ENCODE measurements at places on chromosomes 3 and 15.

DNA sequence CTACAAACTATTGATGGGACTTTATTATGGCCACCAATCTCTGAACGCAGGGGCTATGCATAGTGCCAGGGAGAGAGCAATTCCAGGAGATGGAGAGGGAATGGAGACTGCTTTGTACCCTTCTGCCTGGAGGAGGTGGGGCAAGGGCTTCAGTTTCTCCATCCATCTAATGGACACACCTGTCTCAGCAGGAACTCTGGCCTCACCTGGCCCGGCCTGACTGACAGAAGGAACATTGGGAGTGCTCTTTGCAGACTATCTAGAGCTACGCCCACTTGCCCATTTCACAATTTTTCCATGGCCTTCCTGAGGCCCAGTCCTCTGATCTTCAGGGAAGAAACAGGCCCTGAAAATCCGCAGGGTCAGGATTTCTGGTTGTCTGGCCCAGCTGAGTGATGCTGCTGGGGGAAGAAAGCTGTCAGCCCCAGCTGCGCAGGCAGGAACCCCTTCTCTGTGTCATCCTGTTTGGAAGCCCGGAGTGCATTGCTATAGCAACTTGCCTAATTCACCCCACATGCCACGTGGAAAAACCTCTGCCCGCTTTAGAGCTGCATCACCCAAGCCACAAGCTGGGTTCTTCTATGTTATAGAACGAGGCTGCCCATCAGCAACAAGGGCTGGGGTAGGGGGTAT is 6.4 kb downstream of the ITGA11 start:
- no peak for DNase-seq

- DNase-seq: no peak
These were observed 88.7 kb downstream of the GABRG3 start for GRCh38 chr15:27059610-27060202.

GRCh38 chr15:79505956-79506355 is 73.8 kb downstream of the MINAR1 start:
- DNase-seq: no peak

GRCh38 chr15:98597666-98598065 is 50.7 kb upstream of the IGF1R start:
- no peak for DNase-seq

- DNase-seq: no peak
These were observed 17.7 kb downstream of the SYNPR start for GRCh38 chr3:63295806-63296205.

DNA sequence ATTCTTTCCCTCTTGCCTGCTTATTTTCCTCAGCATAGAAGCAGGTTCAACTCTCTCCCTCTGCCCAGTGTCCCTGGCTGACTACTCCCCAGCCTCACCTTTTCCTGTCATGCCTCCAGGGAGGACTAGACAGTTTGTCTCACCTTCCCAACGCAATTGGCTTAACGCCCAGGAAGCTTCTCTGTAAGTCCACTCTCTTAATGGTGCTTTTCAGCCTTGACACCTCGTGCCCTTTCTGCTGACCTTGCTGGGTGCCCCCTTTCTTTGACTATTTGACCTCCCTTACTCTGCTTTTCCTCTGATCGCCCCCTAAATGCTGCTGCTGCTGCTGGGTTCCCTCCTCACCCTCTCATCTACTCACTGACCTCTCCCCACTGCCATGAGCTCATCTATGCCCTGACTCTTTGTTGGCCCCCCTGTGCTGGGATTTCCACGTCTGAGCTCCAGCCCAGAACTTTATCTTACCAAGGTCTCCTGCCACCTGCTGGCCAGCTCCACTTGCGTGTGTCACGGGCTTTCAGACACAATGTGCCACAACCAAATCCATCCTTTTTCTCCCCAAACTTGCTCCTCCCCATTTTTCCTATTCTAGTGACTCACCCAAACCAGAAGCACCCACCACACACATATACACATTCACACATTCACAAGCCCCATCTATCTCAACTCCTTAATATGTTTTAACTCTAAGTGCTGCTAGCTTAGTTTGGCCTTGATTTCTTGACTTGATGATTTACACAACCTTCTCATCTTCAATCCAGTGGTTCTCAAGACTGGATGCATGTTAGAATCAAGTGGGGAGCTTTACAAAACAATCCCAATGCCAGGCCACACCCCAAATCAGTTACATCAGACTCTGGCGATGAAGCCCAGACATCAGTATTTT is 16.6 kb downstream of the EPB42 start:
- no peak for DNase-seq

- no peak for DNase-seq
These were observed 236.6 kb downstream of the TBC1D5 start for GRCh38 chr3:17505856-17506255.

- no peak for DNase-seq
These were observed 12.6 kb downstream of the TMEM40 start for GRCh38 chr3:12746419-12746818.

DNA sequence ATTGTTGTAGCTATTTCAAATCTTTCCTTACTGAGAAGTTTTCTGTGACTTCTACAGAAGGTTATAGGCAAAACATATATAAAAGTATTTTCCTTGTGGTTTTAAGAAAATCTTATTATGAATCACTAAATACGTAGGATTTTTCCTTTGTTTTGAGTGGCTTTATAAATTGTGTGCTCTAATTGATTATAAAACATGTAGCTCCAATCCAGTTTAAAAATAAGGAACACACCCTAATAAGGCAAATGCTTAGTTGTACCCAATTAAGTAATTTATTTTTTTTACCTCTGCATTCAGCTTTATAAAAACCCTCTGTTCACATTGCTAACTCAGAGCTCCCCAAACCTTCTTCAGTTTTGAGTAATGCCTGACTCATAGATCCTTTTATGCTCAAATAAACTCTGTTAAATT is 408.0 kb downstream of the NAALADL2 start:
- DNase-seq: no peak

- DNase-seq: no peak
These were observed 34.1 kb upstream of the ABI3BP start for GRCh38 chr3:101027286-101027685.

GRCh38 chr3:182404031-182404430 is 389.3 kb upstream of the ATP11B start:
- no peak for DNase-seq

DNA sequence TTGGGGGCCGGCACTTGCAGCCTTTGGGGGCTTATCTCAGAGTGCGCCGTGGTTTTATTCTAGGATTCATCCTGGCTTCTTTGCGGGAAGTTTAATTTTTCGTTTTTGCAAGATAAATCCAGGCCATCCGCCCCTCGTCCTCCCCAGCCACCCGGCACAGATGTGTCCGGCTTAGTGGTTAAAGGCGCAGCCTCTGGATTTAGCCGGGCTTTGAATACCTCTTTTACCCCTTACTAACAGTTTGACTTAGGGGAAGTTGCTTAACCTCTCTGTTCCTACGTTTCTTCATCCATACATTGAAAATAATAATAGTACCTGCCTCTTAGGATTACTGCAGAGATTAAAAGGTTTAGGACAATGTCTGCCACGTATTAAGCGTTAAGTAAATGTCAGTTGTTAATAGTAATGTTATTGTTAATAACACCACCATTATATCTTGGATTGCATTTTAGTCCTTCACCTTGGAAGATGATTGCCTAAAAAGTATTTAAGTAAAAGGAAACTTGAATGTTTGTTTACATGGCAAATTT is 714 bp downstream of the ECT2 start:
- no peak for DNase-seq

DNA sequence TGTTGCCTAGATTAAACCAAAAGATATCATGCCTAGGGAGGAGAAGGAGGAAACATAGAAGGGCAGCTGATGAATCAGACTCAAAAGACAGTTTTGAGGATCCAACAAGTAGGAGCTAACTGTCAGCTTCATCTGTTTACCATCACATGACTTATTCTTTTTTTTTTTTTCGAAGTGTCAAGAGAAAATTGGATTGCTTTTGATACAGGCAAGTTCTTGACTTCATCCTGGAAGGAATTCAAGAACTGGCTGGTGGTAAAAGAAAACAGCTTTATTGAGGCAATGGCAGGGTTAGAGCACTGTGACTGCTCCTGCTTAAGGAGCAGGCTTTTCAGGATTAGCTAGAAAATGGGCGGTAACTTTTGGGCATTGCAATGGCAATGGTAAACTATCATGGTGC is 227.5 kb upstream of the KCNMB2 start:
- DNase-seq: no peak

DNA sequence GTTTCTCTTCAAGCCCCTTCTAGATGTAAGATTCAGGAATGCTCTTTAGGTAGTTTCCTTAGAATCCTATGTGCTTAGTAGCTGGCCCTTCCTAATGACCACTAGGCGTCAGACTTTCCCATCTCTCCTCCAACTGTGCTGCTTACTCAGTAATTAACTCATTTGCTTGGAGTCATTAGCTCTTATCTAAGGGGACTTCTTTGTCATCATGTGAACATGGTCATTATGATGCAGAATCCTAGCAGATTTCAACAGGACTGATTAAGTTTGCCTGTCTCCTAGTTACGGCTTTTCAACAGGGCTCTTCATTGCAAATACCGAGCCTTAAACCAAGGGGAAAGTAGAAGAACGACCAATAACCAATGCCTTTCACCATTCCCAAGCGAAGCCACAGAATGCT is 46.4 kb downstream of the GJD2 start:
- no peak for DNase-seq

DNA sequence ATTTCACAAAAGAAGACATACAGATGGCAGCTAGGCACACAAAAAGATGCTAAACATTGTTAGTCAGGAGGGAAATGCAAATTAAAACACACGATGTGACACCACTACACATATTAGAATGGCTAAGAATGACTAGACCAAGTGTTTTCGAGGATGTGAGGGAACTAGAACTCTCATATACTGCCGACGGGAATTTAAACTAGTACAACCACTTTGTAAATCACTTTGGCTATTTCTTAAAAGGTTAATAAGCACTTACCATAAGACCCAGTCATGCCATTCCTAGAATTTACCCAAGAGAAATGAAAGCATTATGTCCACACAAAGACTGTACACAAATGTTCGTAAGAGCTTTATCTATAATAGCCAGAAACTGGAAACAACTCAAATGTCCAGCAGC is 5.6 kb downstream of the CEP70 start:
- DNase-seq: no peak

DNA sequence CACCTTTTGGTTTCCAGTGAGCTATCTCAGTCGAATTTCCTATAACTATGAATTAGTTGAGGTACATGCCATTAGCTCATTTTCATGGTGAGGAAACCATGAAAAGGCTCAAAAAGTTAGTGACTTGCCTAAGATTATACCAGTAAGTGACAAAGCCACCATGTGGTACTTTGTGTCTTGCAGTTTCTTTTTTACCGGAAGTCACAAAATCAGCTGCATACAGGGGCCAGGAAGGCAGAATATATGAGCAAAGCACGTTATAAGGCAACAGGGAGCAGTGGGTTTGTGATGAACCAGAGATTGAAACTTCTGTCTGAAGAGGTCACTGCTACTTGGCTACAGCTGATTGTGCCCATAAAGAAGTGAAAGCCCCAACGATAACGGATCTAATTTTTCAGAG is 50.3 kb downstream of the CMTM8 start:
- DNase-seq: no peak

DNA sequence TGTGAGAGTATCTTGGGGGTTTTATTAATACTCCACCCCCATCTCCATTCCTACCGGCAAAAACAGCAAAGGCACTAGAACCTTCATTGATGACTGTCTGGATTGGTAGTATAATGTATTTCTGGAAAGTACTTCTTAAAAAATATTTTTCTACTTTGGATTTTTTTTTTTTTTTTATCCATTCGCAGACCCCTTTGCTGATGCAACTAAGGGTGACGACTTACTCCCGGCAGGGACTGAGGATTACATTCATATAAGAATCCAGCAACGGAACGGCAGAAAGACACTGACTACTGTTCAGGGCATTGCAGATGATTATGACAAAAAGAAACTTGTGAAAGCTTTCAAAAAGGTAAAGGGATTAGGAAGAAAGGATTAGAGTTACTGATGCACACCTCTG is 1.2 kb downstream of the EIF1B start:
- no peak for DNase-seq

GRCh38 chr15:63998489-63998888 is 47.8 kb downstream of the DAPK2 start:
- DNase-seq: no peak

GRCh38 chr3:130990282-130990681 is 36.3 kb downstream of the ASTE1 start:
- no peak for DNase-seq

DNA sequence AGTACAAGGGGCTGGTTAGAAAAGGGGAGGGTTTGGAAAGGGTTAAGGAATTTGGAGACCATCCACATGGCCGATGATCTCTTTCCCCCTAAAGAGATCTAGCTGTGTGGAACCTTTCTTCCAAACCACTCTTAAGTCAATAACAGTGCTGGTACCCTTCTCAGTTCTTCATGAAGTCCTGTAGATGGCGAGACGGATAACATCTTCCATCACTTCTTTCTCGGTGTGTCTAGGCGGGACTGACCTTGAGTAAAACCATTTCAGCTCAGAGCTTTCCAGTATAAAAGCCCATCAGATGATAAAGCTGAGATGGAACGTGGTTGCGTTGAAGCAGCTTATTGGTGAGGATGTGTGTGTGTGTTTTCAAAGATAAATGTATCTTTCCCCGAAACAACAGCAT is 151.5 kb upstream of the BHLHE40 start:
- DNase-seq: no peak

GRCh38 chr3:141051443-141052200 is 475 bp downstream of the SPSB4 start:
- DNase-seq: no peak

DNA sequence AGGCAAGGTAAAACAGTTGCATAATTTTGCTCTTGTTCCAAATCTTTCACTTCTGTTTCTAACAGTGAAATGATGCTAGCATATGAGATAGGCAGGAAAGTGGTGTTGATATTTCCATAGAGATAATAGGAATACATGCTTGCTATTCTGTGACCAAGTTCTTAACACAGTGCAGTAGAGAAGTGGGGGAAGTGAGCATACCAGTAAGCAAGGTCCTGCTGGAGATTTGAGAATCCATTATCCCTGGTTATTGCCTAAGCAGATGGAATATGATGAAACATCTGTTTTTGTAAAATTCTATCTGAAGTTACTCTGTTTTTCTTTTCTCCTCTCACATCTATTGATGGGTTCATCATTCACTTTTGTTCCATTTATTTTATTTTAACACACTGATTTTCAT is 28.7 kb downstream of the USP8 start:
- no peak for DNase-seq

DNA sequence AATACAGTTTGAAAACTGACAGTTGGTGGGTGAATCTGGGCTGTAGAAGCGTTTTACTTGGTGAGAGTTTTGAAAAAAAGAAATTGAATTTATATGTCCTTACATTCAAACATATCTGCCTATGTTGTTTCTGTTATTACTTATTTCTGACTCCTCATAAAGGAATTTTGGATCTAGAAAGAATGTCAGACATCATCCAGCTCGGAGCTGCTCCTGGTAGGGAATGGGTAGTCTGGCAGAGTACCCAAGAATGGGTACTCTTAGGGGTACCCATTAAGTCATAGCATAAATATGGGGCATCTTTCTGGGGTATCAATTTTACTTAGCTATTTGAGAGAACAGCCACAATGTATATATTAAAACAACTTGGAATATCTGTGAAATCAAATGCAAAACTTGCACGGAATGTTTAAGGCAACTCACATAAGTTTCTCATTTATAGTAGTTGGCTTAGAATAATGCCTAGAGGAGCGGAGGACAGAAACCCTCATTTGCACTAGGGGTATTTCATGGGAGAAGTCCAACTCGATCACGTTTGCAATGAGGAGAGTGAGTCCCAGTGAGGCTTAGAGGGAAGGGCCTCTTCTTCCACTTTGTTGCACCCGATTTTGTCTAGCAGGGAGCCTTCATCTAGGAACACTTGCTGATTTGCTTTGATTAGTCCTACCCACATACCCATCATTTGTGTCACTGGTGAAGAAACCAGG is 2.4 kb upstream of the LARP6 start:
- DNase-seq: no peak

- peak; percentile 30 for DNase-seq
These were observed 59.0 kb downstream of the FRMD4B start for GRCh38 chr3:69326855-69327300.

Measured in activated naive CD8-positive, alpha-beta T cell treated with anti-CD3 and anti-CD28 coated beads, Interleukin-2, amount 50 U/mL, for 16 hours (primary cell).